Thoracic aorta (tissue), 2 donors: ENCODE measurements at places on chromosomes 6 and 20. TPM values are rescaled to one million over a fixed set of nuclear protein-coding genes. Genes with fewer than 3 reads are reported as not detected.

APOM gene
- total RNA-seq: not detected

CFB gene
- total RNA-seq: 55.2 TPM

SIM1 gene
- not detected for total RNA-seq

TSPO2 gene
- total RNA-seq: not detected

SLC35A1 gene
- 24.0 TPM for total RNA-seq

RAET1L gene
- total RNA-seq: not detected

PLN gene
- 382 TPM for total RNA-seq

LST1 gene
- total RNA-seq: 4.9 TPM

SERPINB1 gene
- 62.3 TPM for total RNA-seq

MAD2L1BP gene
- 24.8 TPM for total RNA-seq

PRR18 gene
- not detected for total RNA-seq

MUC21 gene
- not detected for total RNA-seq

JPH2 gene
- 169 TPM for total RNA-seq

DUSP15 gene
- 5.6 TPM for total RNA-seq

SLC16A10 gene
- 32.4 TPM for total RNA-seq

STMND1 gene
- total RNA-seq: not detected

HLA-DOA gene
- total RNA-seq: 19.4 TPM
